ENCODE measurements at places on chromosomes 1 and 21. TPM values are rescaled to one million over a fixed set of nuclear protein-coding genes. Genes with fewer than 3 reads are reported as not detected.

The MMEL1 gene
- total RNA-seq = 2.9 TPM

DNA sequence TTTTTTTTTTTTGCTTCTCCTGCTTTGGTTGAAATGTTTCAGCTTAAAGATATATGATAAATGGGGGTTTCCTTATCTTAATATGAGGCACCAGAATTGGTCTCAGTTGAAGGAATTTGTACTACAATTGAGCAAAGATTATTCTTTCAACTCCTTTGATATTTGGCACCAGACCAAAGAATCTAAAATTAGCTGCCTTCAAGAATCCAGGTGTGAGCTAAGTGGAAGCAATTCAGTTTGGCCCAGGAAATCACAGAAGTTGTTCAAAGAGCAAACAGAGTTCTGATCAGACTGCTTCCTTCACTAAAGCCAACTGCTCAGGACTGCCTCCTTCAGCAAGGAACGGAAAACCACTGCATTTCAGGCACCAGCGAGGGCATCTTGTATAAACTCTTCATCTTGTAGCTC, 68.3 kb upstream of the BCAR3 start:
- DNase-seq = no peak

DNA sequence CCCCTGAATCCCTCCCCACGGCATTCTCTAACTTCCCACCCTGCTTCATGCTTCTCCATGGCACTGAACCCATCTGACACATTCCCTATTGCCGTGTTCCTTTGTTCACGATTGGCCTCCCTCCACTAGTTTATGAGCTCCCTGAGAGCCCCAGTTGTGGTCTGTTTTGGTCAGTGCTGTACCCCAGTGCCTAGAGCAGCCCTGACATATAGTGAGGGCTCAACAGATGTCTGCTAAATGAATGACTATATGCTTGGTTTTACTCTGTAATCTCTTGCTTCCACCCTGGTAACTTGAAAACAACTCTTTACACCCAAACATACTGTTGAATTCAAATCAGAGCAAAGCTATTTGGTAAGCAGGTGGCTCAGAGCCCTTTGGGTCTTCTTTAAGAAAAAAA, 171.1 kb upstream of the EDN2 start:
- no peak for DNase-seq

DNA sequence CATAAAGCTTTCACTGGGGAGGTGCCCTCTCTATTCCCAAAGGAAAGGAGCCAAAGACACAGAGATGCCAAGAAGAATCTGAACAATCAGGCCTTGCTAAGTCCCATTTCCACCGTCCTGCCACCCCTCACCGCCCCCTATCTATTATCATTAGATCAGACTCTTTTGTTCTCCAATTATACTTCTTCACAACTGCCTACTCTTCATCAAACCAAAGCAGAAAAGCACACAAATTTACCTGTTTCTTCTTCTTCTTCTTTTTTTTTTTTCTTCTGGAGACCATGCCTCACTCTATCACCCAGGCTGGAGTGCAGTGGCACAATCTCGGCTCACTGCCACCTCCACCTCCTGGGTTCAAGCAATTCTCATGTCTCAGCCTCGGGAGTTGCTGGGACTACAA, 43.1 kb upstream of the ARHGEF10L start:
- no peak for DNase-seq
